Frontal cortex (tissue), 4 donors: ENCODE measurements at places on chromosomes 3 and 15. TPM values are rescaled to one million over a fixed set of nuclear protein-coding genes. Genes with fewer than 3 reads are reported as not detected.

The HDC gene
- total RNA-seq, result under 0.01 TPM

The GPR176 gene
- total RNA-seq, result 31.4 TPM

The IL16 gene
- total RNA-seq, result 0.82 TPM

The GASK1A gene
- total RNA-seq, result 4.5 TPM

The GOLGB1 gene
- 42.4 TPM for total RNA-seq

The GRM2 gene
- total RNA-seq, result 6.5 TPM

The ECT2 gene
- 11.8 TPM for total RNA-seq

The MINAR1 gene
- total RNA-seq, result 6.9 TPM

The SLC51A gene
- not detected for total RNA-seq

The CYP11A1 gene
- total RNA-seq, result not detected

The FRMD4B gene
- total RNA-seq, result 72.2 TPM

The CHST2 gene
- 44.4 TPM for total RNA-seq

The SLC12A1 gene
- total RNA-seq, result 1.6 TPM

The SH2D7 gene
- total RNA-seq, result not detected

The APBA2 gene
- 117 TPM for total RNA-seq

The PP2D1 gene
- not detected for total RNA-seq

The LYZL4 gene
- not detected for total RNA-seq

The MEX3B gene
- 89.7 TPM for total RNA-seq

The MASP1 gene
- 22.8 TPM for total RNA-seq

The GOLGA8H gene
- 0.41 TPM for total RNA-seq

The SHC4 gene
- 5.7 TPM for total RNA-seq

The GCNT3 gene
- total RNA-seq, result 0.41 TPM

The CYP19A1 gene
- 1.2 TPM for total RNA-seq

The ITIH3 gene
- not detected for total RNA-seq

The SLC28A1 gene
- total RNA-seq, result not detected

The APH1B gene
- total RNA-seq, result 26.1 TPM

The LXN gene
- 7.3 TPM for total RNA-seq

The TTC21A gene
- 3.7 TPM for total RNA-seq

The GABRA5 gene
- 54.2 TPM for total RNA-seq

The VWA5B2 gene
- 0.41 TPM for total RNA-seq

The CAMKV gene
- total RNA-seq, result 180 TPM

The BSN gene
- total RNA-seq, result 5.3 TPM

The FAM81A gene
- 42.8 TPM for total RNA-seq

The VIPR1 gene
- total RNA-seq, result 0.41 TPM

The CCR8 gene
- not detected for total RNA-seq

The DUOX1 gene
- not detected for total RNA-seq

The ZPLD1 gene
- not detected for total RNA-seq

The MEIS2 gene
- 380 TPM for total RNA-seq

The ARID3B gene
- 3.7 TPM for total RNA-seq

The IMPG2 gene
- 3.3 TPM for total RNA-seq

The VEPH1 gene
- total RNA-seq, result 13.0 TPM

The SCN11A gene
- under 0.01 TPM for total RNA-seq
